ENCODE measurements at places on chromosomes 6 and 20. TPM values are rescaled to one million over a fixed set of nuclear protein-coding genes. Genes with fewer than 3 reads are reported as not detected.

The BCKDHB gene
- 1.6 TPM for total RNA-seq

The PMEPA1 gene
- 1.5 TPM for total RNA-seq

The ENPP4 gene
- total RNA-seq, result 41.8 TPM

The CPXM1 gene
- 0.81 TPM for total RNA-seq

The FAM120B gene
- total RNA-seq, result 10.7 TPM

The IMPG1 gene
- not detected for total RNA-seq

The LY86 gene
- total RNA-seq, result not detected

DNA sequence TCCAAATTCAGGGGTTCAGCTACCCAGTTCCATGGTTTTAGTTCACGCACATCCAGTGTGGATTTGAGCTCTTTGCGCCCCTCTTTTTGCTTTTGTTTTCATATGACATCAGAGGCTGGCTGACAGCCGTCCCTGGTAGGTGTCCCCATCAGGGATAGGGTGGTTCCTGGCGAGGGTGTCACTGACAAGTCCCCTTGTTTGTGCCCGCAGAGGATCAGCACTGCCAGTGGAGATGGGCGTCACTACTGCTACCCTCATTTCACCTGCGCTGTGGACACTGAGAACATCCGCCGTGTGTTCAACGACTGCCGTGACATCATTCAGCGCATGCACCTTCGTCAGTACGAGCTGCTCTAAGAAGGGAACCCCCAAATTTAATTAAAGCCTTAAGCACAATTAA is 58.0 kb downstream of the GNAS start:
- no peak for DNase-seq

DNA sequence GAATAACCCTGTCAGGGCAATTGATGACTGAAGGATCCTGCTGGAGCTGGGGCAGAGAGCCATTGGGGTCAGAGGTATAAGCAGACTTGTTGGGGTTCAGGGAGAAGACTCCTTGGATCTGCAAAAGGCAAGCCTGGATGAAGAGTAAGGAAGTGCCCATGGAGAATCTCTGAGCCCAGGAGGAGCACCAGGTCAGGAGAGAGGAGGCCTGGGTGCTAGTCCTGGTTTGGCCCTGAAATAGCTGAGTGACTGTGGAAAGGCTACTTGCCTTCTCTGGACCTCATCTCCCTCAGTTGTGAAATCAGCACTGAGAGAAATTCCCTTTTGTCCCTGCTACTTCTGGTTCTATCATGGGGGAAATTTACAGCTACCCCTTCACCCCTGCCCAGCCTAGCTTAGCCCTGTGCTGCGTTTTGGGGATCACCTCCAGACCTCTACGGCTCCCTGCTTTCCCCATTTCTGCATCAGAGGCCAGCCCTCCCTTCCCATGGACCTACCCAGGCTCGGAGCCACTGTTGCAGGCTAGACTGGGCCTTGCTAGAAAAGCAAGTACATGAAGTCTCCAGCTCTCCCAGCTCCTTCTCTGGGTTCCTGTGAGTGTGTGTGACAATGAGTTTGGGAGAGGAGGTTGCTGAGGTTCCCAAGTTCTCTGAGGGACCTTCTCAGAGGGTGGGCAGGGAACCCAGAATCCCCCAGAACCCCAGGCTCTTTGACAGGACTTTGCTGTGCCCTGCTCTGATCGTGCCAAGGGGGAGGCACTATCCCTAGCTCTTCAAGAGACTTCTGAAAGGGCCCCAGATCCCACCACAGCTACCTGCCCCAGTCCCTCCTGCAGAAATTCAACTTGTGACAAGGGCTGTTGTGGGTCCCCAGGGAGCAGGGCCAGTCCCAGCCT is 2.3 kb upstream of the NCR2 start:
- DNase-seq, result no peak

- DNase-seq, result no peak
These were observed 92.8 kb upstream of the RNF217 start for GRCh38 chr6:124869416-124869815.

DNA sequence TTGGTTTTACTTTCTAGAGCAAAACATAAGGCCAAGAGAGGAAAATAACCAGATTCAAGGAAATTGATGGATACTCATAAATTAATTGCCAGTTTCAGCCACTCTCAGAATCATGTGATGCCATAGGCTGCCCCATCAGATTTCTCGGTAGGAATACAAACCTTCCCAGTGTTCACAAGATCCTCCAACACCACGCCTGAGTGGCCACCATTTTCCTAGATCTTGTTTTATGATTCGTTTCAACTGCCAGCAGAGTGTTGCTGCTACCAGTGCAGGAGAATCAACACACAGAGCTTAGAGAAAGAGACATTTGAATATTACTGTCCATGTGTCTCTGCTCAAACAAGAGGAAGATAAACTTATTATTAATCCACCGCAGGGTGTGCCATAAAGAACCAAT is 434.2 kb upstream of the CDH4 start:
- DNase-seq, result no peak

- peak; percentile 6 for DNase-seq
These were observed 126.3 kb upstream of the NT5E start for GRCh38 chr6:85323435-85324040.

DNA sequence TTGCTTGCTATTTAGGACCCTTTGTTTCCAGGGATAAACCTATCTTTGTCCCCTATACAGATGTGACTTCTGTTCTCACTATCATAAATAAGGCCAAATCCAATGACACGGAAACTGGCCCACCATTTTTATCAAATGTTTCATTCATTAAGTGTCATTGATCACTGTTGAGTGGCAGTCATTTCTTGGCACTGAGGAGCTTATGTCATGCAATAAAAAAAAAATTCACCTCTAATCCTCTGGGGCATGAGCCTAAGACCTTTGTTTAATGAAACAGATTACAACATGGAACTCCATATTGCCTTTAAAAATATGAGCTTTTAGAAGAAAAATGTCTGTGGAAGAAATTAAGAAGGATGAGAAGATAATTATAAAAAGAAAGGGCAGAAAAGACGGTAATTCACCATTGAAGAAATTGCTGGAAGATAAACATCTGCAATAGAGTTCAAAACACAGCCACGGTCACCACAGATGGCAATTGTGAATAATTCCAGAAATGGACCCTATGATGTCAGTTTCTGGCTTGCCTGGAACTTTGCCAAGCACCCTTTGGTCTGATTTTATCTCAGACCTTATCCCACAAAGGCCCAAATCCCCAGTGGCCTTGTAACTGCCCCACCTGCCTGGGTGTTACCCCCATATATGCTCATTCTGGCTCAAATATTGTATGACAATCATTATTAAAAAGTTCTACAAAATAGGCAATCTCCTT is 91.1 kb downstream of the DST start:
- DNase-seq, result no peak

- DNase-seq, result no peak
These were observed 145.4 kb downstream of the FOXA2 start for GRCh38 chr20:22438926-22439325.

DNA sequence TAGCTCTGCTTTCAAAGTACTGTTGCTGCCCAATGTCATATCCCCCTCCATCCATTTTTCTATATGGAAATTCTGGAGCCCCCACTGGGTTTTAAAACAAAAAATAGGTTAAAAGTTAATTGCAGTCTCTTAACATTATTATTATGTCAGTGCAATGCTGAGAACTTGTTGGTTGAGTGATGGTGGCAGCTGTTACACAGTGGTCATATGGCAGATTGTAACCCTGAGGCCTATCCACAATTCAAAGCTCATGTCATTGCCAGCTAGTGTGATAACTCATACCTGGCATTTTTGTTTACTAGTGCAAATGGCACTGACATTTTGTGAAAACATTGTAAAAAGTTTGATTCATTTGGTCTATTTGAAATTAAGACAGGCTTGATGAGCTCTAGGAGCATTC is 305.7 kb upstream of the FLRT3 start:
- DNase-seq, result no peak

DNA sequence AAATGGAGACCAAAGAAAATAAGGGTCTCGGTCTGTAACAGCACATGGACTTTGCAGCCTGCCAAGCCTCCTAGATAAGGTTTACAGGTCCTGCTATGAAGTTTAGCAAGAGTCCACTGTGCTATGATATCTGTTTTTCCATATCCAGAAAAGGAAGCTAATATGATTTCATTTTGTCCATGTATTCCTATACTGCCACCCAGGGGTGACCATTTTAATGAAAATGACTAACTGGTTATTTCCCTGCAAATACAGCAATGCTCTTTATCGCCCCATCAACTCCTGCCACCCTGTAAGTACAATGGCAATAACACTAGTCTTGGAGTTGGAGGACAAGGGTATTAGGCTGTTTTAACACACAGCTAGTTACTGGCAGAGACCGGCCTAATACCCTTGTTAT is 115.2 kb upstream of the GLP1R start:
- no peak for DNase-seq

DNA sequence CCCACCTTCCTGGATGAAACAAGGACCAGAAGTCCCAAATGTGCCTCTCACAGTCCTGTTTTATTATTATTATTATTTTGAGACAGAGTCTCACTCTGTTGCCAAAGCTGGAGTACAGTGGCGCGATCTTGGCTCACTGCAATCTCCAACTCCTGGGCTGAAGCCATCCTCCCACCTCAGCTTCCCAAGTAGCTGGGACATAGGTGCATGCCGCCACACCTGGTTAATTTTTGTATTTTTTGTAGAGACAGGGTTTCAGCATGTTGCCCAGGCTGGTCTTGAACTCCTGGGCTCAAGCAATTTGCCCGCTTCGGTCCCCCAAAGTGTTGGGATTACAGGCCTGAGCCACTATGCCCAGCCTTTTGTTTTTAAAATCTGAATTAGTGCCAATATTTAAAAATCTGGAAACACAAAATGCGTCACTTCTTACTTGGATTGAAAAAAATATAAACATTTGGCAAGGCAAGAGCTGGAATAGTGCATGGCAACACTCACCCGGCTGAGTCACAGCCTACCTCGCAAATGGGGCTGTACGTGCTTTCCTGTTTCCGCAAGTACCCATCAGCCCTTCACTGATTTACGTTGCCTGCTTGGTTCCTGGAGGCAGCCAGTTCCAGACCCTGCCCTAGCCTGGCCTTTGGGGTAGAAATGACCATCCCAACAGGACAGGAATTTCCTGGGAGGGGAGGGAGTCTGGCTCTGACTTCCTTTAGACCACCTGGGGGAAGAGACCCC is 6.3 kb downstream of the SDCBP2 start:
- no peak for DNase-seq

DNA sequence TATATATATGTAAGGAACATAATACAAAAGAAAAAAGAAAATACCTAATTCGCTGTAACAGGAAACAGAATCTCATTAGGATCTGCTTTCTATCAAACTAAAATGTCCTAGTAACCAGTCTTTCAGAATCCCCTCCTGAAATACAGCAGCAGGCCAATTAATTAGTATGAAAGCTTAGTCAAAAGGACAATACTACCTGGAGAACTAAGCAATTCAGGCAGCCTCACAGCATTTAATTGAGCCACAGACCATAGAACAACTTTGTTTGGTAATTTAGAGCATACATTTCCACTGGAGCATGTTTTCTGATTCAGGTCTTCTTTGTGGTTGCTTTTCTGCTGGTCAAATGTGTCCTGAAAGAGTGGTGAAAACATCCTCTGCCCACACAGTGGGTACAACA is 516.0 kb downstream of the LMBRD1 start:
- no peak for DNase-seq

DNA sequence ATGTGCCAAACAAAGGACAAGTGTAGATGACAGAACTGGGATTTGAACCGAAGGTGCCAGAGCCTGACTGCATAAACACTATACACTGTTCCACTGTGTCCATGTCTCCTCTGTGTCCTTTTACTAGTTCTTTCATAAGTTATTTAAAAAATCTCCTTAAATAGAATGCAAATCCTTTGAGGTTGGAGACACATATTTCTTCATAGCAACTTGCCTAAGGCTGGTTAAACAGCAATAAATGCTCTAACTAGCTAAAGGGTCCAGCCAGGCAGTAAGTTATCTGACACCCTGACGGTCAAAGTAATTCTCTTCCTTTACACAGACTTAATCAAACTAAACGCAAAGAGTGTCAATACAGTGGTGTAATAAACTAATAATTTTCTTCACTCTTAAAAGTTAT is 76.2 kb upstream of the TRAF3IP2 start:
- no peak for DNase-seq

GRCh38 chr6:144220031-144220790 is 64.9 kb upstream of the UTRN start:
- DNase-seq, result no peak

- DNase-seq, result no peak
These were observed 128.6 kb upstream of the HS3ST5 start for GRCh38 chr6:114471450-114471849.

- DNase-seq, result no peak
These were observed 53.9 kb downstream of the KIZ start for GRCh38 chr20:21179757-21180156.

DNA sequence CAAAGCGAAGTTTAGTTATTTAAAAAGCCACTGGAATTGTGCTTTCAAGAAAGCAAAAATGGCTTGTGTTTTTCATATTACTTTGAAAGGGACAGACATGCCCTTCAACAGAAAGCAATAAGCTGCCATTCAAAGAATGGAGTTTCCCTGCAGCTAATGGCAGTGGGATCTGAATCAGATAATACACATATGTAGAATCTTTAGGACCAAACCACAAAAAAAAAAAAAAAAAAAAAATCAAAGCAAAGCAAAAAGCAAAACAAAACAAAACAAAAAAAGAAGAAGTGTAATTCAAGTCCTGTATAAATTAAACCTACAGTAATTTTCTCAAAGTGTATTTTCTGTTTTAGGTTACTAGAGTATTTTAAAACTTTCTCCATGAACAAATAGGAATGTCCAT is 63.6 kb upstream of the ZNF217 start:
- DNase-seq, result no peak

- DNase-seq, result no peak
These were observed 1.4 kb upstream of the CDK19 start for GRCh38 chr6:110816677-110817076.

- no peak for DNase-seq
These were observed 56.8 kb downstream of the TFAP2C start for GRCh38 chr20:56685879-56686278.

- no peak for DNase-seq
These were observed 116.8 kb upstream of the ARID1B start for GRCh38 chr6:156660389-156660788.

GRCh38 chr6:122040261-122040660 is 359.2 kb upstream of the HSF2 start:
- no peak for DNase-seq

DNA sequence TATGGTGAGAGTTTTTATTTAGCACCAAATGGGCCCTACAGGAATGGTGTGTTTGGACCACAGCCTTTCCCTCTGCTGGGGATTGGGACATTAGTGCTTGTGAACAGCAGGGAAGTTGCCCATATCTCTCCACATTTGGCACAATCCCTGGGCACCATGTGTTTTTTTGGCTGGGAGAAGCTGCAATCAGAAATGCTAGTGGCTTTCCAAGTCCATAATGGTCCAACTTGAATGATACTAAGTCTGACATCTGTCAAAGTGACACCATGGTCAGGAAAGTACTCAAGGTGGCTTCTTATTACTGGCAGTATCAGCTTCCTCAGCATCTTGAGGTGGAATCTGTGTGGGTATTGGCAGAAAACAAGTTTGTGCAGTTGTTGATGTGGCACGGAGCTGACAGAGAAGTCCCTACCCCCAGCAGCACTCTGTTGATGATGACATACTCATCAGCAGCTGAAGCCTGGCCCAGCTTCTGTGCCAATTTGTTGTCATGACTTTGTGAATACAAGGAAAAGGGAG is 53.0 kb downstream of the SASH1 start:
- peak; percentile 52 for DNase-seq

DNA sequence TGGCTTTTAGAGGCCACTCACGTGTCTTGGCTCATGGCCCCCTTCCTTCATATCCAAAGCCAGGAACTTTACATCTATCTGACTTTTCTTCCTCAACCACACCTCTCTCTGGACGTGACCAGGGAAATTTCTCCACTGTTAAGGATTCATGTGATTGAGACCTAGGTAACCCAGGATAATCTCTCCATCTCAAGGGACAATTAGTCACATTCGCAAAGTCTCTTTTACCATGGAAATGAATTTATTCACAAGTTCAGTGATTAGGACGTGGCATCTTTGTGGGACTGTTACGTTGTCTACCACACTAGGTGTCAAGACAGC is 227.5 kb upstream of the RAB32 start:
- DNase-seq, result no peak

All from gastrocnemius medialis (tissue), 4 donors.